ENCODE measurements at places on chromosomes 6 and 20.

- peak; percentile 66 for DNase-seq
These were observed 82.2 kb upstream of the NAA20 start for GRCh38 chr20:19934792-19935491.

DNA sequence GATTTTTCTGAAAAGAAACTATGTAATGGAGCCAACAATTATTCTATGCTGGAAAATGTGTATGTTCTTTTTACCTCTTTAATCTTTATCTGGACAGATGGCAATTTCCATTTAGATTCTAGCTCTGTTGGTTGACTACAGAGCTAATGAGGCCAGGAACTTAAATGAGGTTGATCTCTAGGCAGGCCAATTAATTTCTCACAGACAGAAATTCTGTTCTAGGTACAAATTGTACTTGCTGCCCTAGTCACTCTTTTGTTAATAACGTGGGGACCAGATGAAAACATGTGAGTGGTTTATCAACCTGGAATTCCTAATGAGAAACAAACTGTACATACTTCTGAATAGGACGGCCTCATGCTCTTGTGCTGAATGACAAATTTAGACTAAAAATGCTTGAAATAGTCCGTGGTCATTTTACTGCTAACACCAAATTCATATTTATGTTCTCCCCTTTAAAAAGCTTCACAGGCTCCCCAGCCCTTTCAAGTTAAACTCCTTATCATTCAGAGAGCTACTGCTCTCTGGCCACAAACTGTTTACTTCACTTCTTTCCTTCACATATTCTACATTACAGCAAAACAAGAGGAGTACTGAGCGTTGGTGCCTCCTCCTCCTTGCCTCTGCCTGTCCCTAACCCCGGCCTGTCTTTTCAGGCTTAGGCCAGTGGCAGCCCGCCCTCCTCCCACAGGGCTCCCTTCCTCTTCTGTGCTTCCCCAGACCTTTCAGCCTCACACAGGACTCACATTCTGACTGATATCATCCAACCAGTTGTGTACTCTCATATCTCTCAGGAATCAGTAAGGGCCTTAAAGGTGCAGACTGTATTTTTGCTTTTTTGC is 41.4 kb downstream of the DTNBP1 start:
- no peak for DNase-seq

DNA sequence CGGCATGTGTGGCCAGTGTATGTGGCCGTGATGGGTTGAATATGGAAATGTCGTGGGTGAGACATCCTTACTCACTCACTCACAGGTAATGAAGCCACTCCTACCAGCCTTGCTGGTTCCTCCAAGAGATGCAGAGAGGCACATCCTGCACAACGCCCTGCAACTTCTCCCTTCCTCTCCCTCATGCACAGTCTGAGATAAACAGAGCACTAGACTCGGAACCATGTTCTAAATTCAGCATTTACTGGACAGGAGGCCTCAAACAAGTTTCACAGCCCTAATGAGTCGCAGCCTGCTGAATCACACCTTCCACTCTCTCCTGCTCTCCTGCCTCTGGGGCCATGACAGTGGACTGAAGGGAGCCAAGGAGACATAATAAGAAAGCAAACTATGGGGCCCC is 91.2 kb downstream of the ISM1 start:
- no peak for DNase-seq

GRCh38 chr20:63145156-63145555 is 70.8 kb downstream of the YTHDF1 start:
- no peak for DNase-seq

DNA sequence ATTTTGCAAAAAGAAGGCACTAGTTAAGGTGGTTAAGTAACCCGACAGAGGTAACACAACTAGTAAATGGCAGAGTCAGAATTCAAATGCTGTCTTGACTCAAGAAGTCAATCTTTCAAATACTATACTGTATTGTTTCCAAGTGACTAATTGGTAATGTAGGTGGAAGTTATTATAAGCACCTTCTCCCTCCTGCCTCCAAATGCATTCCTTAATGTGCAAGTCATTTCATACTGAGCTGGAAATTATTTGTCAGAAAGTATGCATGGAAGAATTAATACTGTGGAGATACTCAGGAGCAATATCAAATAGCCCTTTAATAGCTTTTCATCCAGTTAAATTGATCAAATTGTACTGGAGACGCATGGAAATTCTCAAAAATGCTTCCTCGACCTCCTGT is 579.1 kb downstream of the DOK5 start:
- no peak for DNase-seq

DNA sequence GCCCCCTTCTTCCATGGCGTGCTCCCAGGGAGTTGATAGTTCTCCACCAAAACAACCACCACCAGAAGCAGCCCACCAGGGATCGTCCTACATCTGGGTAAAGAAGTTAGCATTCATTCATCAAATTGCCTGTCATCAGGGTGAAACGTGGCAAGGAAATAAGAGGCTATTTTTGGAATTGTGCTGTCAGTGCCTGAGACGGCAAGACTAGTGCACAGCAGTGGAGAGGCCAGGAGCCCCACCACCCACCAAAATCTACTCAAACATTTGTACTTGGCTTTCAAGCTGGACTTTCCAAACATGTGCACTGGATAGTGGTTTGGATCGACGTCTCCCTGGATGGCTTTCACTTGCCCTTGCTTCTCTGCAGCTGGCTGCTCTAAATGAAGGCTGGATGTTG is 44.8 kb downstream of the TXNDC5 start:
- no peak for DNase-seq

DNA sequence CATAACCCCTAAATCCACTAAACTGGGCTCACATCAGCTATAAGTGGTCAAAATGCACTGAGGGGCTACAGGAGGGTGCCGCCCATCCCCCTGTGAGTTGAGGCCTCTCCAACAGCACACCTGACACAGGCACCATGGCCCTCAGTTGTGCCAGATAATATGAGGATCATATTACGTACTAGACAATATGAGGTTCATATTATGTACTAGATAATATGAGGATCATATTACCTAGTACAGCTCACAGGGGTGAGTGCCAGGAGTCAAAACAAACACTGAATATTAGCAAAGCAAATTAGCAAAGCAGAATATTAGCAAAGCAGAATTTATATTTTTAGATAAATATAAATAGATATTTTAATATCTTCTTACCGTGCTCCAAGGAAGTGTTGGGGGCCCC is 35.3 kb downstream of the CD24 start:
- DNase-seq: no peak

- peak; percentile 14 for DNase-seq
These were observed 1.7 kb downstream of the CABLES2 start for GRCh38 chr20:62405108-62405980.

- DNase-seq: no peak
These were observed 46.4 kb upstream of the CDKAL1 start for GRCh38 chr6:20487669-20488375.

DNA sequence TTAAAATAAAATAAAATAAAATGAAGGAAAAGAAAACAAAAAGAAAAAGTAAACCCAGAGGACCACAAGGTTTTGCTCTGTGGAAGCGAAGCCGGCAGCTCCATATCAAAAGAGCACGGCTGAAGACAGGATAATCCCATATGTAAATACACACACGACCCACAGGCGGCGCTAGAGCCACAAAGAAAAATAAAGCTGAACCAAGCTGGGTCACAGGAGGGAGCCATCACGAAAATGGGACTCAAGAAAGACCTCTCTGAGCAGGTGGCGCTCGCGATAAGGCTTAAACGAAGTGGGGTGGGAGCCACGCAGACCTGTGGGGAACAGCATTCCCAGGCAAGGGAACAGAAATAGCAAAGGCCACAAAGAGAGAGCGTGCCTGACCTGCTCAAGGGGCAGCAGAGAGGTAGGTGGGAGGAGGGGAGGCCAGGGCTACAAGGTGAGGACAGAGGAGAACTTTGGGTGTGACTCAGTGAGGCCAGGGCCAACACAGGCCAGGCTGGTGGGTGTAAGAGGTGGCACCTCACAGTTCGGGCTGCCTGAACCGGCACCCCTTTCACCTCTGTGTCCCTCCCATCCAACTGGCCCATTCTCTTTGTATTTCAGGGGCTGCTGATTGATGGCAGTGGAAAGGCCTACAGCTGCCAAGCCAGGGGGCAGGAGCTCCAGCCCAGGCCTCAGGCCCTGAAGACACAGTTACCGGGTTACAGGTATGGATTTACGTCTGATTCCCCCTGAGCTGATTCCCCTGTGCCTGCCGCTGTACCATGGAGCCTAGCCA is 26.0 kb downstream of the PTGIS start:
- peak; percentile 5 for DNase-seq

GRCh38 chr20:45329497-45330319 is 18.5 kb downstream of the SDC4 start:
- DNase-seq: no peak

DNA sequence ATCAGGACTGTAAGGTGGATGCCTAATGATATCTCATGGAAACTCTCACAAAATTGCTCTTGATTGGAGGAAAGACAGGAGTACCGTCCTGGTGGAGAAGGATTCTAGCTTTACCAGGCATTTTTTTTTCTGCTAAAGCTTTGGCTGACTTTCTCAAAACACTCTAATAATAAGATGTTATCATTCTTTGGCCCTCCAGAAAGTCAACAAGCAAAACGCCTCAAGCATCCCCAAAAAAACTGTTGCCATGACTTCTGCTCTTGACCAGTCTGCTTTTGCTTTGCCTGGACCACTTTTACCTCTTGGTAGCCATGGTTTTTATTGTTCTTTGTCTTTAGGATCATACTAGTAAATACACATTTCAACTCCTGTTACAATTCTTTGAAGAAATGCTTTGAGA is 55.5 kb upstream of the RUNX2 start:
- DNase-seq: no peak

DNA sequence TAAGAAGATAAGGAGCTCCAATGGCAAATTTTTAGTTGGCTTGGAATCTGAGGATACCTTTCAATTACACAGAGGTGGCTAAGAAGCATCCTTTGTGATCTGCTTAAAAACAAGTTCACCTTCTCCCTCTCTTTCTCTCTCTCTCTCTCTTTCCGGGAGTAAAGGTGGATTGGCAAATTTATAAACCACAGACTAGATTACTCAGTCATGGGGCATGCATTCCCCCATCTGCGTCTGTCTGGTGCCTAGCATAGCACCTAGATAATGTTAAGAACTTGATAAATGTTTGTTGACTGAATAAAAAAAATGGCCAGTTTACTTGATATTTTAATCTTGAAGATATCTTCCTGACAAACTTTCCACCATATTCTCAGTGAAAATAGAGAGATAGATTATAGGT is 312.3 kb downstream of the CDC5L start:
- no peak for DNase-seq

DNA sequence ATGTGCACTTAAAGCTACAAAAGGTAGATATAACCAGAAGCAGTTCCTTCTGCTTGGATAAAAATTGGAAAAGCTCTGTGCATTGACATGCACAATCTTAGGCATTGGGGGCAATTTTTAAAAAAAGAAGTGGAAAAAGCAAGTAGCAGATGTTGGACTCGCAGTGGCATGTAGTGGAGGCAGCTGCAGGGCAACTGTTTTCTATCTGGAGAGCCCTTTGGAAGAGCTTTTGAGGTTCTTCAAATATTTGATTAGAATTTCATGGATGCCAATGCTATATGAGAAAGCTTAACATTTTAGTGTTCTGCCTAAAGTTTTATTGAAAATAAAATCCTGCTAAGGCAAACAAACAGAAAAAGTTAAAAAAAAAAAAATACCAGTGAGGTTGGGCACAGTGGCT is 388.3 kb upstream of the RNF217 start:
- no peak for DNase-seq

DNA sequence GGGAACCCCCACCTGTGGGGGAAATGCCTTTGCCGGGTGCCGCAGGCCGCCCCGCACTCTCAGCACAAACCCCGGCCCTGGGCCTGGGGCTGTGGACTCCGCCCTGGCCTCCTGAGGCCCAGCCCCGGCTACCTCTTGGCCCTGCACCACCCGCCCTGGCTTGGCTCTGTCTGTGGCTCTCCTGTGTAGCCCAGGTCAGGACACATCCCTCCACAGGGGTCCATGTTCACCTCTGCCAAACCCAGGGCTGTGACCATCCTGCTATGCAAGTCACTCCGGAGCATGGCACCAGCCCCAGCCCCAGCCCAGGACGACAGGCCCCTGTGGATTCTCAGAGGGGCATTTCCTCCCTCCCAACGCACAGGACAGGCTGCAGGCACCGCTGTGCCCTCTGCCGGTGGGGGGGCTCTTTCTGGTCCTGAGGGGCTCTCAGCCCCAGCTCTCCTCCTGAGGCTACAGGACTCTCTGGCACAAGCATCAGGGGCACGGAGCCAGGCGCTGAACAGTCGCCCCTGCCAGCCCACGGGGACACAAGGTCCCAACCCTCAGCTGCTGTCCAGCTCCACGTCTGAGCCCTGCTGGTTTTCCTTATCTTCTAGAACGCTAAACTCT is 45.7 kb downstream of the TAF4 start:
- no peak for DNase-seq

DNA sequence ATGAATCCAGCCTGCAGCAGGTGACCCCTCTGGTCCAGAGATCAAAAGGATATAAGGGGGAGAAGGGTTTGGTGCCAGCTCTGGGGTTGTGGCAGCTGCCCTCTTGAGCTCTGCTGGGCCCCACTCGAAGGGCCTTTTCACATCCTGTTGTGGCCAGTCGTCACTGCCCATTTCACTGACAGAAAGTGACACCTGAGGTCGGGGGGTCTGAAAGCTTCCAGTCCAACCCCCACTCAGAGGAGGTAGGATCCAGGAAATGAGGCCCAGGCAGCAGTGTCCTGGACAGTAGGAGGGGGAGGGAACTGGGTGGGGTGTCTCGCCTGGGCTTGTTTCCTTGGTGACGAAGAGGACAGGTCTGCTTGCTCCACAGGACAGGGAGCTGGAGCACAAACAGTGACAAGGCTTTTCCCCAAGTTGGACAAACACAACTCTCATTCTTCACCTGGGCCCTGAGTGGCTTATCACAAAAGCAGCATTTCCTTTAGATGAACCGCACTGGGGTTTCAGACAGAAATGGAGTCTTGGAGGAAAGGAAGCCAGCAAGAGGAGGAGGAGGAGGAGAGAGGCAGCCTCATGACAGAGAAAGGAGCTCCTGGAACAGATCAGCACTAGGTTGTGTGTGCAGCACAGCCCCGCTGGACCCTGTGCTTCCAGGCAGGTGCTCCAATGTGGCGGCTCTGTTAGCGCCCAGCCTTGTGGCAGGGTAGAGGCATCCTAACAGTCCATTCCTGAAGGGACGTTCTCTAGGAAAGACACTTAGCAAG is 11.0 kb downstream of the FRS3 start:
- no peak for DNase-seq

- no peak for DNase-seq
These were observed 2.5 kb downstream of the ZSCAN26 start for GRCh38 chr6:28269492-28269891.

- DNase-seq: no peak
These were observed 520.9 kb downstream of the HTR1B start for GRCh38 chr6:76942203-76942966.

DNA sequence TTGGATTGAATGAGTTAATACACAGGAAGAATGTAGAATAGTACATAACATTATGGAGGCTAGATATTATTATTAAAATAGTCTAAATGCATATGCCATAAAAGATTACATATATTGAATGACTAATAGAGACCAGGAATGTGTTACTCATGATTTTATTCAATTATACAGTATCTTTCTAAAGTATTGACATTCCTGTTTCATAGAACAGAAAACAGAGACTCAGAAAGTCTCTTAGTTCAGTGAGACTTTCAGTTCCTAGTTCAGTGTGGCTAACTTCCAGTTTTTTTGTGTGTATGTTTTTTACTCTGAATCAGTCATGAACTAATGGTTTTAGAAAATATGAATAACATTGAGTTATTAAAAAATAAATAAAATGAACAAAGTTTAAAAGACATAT is 34.6 kb upstream of the TMEM244 start:
- DNase-seq: no peak

- no peak for DNase-seq
These were observed 400 bp downstream of the PAK1IP1 start for GRCh38 chr6:10695086-10695657.

Measured in C1 segment of cervical spinal cord (tissue), 14 donors.